AML-193 (cell line): ENCODE measurements at places on chromosomes 12 and 14.

DNA sequence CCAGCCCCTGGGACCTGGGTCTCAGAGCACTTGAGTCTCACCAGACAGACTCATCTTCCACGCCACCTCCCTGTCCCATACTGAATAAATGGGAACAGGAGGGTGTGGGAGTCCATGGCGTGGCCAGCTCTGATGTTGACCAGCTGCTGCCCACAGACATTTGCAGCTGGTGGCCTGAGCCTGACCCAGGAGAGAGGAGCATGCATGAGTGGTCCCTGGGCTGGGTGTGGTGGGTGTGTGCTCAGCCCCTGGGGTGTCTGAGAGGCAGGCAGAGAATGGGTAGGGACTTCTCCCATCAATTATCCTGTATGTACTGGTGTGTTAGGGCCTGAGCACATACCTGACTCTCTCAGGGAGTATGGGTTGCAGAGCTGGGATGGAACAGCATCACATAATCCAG is 49.3 kb downstream of the SLC24A4 start:
- DNase-seq = no peak

DNA sequence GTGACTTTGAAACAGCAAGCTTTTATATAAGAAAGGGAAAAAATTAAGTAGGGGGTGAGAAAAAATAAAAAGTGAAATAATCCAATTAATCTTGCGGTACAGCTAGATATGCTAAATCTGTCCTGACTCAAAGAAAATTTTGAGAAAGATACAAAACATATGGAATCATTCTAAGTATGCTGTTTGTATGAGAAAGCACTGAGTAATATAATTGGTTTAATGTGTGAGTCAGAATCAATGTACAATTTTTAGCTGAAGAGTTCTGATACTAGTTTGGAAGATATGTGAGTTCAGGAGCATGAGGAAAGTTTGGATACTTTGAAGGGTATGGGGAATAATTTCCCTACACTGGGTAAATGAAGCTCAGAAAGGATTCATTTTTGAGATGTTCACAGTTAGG is 190.9 kb upstream of the RASSF8 start:
- no peak for DNase-seq

- no peak for DNase-seq
These were observed 25.4 kb upstream of the CPM start for GRCh38 chr12:68958322-68958721.

- DNase-seq = no peak
These were observed 369.4 kb downstream of the GALC start for GRCh38 chr14:87623616-87624015.

GRCh38 chr14:62162998-62163589 is 400.9 kb downstream of the SNAPC1 start:
- DNase-seq = peak; percentile 4

DNA sequence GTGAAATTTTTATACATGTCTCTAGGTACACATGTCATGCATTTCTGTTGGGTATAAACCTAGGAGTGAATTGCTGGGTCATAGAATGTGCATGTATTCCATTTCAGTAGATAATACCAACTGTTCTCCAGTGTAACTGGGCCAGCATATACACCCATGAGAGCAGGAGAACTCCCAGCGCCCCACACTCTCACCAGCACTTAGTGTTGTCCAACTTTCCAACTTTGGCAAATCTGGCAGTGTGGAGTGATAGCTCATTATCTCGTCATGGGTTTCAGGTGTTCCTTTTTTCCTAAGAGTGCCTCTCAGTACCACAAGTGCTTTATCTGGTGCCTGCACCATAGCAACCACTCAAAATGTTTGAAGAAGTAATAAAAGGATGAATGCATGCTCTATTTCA is 40.1 kb downstream of the NGB start:
- no peak for DNase-seq

- DNase-seq = no peak
These were observed 12.1 kb upstream of the NTN4 start for GRCh38 chr12:95802482-95803270.

- DNase-seq = peak; percentile 15
These were observed 3.4 kb downstream of the SSH1 start for GRCh38 chr12:108853981-108854446.

DNA sequence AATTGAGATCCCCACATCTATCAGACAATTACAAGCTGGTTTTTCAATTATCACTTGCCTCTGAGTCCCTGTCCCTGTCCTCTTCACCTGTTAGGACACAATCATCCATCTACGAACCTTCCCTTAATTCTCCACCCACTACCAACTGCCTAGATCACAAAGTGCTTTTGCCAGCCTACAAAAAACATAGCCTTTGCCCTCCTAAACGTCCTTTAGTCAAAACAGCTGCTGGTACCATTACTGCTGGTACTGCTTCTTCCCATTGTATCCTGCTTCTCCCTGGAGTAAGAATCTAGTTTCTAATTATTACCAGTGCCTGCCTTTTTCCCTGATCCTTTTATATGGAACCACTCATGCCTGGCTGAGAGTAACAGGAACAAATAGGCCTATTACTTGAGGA is 82.1 kb downstream of the CPNE8 start:
- no peak for DNase-seq

GRCh38 chr14:56358851-56359614 is 220.6 kb upstream of the TMEM260 start:
- no peak for DNase-seq

DNA sequence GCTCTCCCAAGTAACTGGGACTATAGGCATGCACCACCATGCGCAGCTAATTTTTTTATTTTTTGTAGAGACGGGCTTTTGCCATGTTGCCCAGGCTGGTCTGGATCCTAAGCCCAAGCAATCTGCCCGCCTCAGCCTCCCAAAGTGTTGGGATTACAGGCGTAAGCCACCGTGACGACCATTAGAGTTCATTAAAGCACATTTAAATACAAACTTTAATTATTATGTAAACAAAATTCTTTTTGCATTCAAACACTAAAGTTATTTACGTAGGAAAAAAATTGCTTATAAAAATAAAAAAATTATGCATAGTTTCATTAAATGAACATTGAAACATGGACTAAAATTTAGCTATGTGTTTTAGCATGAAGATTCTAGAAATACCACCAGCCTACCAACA is 7.2 kb downstream of the RPAP3 start:
- DNase-seq = no peak

- peak; percentile 7 for DNase-seq
These were observed 123.7 kb upstream of the MDM1 start for GRCh38 chr12:68455691-68456345.

GRCh38 chr12:112573141-112573540 is 154.4 kb downstream of the PTPN11 start:
- DNase-seq = no peak

DNA sequence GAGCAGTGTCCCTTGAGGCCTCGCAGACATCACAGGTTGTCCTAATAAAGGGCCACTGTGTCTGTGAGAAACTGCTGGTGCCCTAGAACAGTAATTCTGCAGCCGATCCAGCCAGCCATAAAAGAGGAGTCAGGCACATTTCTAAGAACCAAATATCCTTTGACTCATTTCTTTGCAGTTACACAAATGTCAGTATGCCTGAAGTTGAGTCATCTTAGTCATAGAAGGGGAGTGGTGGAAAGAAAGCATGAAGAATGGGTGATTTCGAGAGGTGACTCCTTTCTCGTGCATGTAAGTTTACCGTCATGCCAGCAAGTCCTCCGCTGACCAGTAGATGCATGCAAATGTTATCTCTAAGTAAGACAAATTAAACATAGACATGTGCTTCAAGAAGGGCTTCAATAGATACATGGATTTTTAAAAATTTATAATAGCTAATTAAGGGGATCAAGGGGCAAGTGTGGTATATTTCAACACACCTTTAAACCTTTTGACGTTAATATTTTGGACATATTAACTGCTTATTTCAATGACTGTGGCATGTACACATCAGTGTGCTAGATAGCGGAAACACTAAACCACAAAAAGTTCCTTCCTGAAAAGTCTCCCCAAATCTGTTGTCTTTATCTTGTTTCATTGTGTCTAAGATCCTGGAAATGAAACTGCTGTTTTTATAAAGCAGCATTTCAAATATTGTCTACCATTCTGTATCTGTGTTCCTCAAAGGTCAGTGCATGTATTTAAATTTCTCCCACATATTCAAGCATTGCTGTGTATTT is 497.4 kb downstream of the NPAS3 start:
- DNase-seq = peak; percentile 46

GRCh38 chr12:87784350-87784749 is 244.9 kb downstream of the C12orf50 start:
- no peak for DNase-seq
